ENCODE measurements at places on chromosomes 1 and 21.

DNA sequence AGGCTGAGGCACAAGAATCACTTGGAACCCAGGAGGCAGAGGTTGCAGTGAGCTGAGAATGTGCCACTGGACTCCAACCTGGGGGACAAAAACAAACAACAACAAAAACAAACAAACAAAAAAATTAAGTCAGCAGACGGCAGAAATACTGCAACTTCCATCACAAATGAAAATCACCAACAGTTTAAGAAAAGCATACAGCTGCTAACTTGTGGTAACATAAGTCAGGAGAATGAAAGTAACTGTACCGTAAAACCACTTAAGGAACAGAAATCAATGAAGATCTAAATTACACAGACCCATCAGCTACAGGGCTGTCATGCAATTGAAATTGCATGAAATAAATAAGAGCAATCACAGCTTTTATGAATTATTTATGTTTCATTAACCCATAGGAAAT is 25.0 kb downstream of the MCOLN2 start:
- DNase-seq: no peak

DNA sequence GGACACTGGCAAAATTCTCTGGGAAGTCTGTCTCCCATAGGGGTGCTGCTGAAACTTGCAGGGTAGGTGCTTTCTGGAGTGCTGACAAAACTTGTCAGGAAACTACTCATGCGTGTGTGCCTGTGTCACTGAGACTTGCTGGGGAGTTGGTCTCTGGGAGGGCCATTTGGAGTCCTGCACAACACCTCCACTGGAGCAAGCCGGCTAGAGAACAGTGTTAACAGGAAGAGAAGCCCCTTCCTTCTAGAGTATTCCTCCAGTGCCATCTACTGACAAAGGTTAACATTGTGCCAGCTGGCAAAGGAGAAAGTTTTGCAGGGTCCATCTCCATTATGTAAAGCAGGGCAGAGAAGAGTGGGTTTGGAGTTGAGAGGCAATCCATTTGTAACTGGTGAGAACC is 30.0 kb downstream of the ZMYM4 start:
- DNase-seq: no peak

DNA sequence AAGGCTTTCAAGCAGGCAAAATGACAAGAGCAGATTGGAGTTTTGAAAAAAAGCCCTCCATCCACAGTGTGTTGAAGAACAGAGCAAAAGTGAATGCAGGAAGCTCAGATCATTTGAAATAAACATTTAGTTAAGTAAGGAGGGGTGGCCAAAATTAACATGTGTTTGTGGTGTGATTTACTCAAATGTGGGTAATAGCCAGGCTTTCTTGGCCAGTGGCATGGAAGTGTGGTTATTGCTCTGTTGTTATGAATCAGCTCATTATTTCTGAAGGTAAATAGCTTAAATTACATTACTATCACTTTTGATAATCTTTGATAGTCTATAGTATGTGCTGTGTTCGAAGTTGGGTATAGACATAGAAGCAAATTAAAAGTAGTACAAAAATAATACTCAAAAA is 485.9 kb downstream of the LMO4 start:
- no peak for DNase-seq

GRCh38 chr1:56788102-56788501 is 31.1 kb downstream of the FYB2 start:
- no peak for DNase-seq

GRCh38 chr1:203360547-203361185 is 9.7 kb upstream of the FMOD start:
- DNase-seq: no peak

GRCh38 chr1:213772128-213773063 is 215.4 kb upstream of the PROX1 start:
- DNase-seq: no peak

DNA sequence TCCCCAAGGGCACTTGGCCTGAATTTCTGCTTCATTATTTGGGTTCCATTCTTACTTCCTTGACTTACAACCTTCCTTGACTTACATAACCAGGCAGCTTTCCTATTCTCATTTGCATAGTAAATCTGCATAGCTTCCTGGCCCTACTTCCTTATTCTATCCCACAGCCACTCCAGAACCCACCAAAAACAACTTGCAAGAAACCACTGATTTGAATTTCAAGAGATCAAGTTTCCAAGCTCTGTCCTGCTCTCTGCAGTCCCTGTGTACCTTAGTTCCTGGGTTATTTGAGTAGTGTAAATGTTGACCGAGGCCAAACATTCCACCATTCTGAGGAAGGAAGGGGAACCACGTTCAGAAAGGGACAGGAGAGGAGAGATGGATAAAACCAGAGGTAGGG is 603.3 kb downstream of the PTPRC start:
- no peak for DNase-seq

GRCh38 chr1:11706292-11706691 is 14.8 kb downstream of the DRAXIN start:
- DNase-seq: no peak

DNA sequence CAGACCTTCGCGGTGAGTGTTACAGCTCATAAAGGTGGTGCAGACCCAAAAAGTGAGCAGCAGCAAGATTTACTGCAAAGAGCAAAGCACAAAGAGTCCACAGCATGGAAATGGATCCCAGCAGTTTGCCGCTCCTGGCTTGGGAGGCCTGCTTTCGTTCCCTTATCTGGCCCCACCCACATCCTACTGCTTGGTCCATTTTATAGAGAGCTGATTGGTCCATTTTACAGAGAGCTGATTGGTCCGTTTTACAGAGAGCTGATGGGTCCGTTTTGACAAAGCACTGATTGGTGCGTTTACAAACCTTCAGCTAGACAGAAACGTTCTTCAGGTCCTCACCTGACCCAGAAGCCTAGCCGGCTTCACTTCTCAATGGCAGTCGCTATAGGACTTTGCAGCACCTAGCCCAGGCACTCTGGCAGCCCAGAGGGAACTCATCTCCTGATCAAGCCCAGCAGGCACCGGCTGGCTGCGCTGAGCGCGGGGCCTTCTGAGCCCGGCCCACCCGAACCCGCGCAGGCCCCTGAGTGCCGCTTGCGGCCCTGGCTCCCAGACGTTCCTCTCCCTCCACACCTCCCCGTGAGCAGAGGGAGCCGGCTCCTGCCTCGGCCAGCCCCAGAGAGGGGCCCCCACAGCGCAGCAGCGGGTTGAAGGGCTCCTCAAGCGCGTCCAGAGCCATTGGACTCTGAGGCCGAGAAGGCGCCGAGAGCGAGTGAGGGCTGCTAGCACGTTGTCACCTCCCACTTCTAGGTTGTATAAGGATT is 200.3 kb downstream of the LMO4 start:
- DNase-seq: no peak

GRCh38 chr1:53754484-53755312 is 15.7 kb upstream of the GLIS1 start:
- no peak for DNase-seq

GRCh38 chr1:192087334-192087733 is 70.9 kb upstream of the RGS18 start:
- no peak for DNase-seq

DNA sequence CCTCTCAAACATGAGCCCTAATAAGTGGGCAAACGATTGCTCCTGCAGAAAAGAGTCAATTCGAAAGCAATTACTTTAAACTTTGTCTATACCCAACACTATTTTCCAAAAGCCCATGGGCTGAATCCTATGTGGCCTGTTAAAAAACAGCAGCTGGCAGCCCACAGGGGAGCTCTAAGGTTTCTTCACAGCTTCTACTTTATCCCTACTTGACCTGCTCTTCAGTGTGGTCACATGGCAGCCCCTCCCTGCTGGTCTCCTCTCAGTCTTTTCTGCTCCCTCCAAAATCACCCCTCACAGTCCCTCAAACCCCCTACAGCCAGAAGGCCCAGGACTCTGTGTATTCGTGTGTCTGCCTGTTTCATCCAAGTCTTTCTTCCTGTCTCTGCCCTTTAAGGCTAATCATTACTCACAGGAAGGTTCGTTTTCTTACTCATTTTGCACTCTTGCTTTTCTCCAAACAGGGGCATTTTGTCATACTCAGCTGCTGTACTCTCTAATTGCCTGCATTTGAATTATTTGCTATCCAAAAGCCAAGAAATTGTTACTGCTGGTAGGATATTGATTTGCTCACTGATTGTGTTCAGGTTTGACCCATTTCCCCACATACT is 62.4 kb upstream of the FAM3B start:
- no peak for DNase-seq

GRCh38 chr1:1915911-1916840 is 1.1 kb downstream of the CALML6 start:
- no peak for DNase-seq

GRCh38 chr1:109306832-109307273 is at the start of gene MYBPHL:
Gene MYBPHL, minus strand, starts transcription at chr1:109307011. Its CDS starts 20 bp downstream, at chr1:109306991.
- DNase-seq: no peak

DNA sequence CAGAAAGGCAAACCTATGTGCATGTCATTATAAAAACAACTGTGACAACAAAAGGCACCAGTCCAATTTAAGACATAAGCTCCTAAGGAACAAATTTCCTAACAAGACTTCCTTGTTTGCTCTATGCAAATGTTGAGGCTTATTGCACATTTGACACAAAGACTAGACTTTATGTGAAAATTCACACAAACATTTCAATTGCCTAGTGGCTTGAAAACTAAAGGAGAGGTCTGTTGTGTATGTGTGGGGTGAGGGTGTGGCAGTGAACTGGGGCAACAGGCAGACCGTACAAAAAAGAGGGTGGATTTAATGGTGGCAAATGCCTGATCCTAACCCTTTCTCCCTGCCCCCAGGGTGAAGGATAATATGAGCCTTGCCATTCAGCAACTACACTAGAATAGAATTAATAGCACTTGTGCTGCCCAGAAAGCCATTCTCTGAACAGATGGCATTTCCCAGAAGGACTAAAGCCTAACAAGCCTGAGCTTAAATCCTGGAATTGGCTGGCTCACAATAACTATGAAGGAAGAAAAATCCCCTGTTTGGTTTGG is 73.9 kb downstream of the GLUL start:
- DNase-seq: no peak

- DNase-seq: peak; percentile 74
These were observed 28.0 kb upstream of the RNF2 start for GRCh38 chr1:185017338-185017737.

DNA sequence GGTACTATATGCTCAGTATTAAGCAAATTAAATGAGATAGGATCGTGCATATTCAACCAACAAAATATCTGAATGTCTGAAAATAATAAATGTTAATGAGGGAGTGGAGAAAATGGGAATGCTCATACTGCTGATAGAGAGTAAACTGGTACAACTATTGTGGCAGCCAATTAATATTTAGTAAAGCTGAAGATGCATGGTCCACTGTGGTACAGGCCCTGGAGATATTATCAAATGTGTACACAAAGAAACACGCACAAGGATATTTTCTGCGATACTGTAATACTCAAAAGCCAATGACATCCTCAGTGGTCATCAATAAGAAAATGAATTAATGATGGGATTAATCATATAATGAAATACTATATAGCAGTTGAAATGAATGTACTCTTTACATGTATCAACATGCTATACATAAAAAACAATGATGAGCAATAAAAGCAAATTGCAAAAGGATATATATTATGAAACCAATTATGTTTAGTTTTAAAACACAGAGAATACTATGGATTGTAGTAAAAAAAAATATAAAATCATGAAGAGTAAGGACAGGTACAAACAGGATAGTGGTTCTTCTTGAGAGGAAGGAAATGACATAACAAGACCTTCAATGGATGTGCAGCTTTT is 25.0 kb downstream of the MRPL39 start:
- no peak for DNase-seq

DNA sequence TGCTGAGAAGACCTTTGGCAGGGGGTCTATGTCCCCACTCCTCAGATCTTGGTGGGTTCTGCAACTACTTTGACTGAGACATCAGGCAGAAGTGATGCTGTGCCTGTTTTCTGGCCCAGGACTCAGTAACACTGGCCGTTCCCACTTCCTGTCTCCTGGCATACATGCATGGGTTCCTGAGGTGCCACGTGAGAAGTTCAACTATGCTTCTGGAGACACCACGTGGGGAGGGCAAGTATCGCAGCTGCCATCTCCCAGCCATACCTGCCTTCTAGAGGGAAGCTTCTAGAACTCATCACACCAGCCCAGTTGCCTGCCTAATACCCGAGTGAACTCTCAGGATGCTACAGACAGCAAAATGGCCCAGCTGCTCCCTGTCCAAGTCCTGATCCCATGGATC is 65.8 kb downstream of the TRABD2B start:
- DNase-seq: no peak

GRCh38 chr1:166069390-166069789 is 97.4 kb downstream of the FAM78B start:
- no peak for DNase-seq

- DNase-seq: no peak
These were observed 30.9 kb upstream of the RPL11 start for GRCh38 chr1:23660671-23661070.

- no peak for DNase-seq
These were observed 70.2 kb downstream of the NFIA start for GRCh38 chr1:61152469-61153105.

GRCh38 chr1:84620720-84621313 is 46.6 kb upstream of the CTBS start:
- no peak for DNase-seq

- no peak for DNase-seq
These were observed 274.2 kb upstream of the C1orf105 start for GRCh38 chr1:172146141-172146850.

- DNase-seq: no peak
These were observed 9.7 kb downstream of the MACF1 start for GRCh38 chr1:39214021-39214713.

- no peak for DNase-seq
These were observed 458.7 kb upstream of the BRINP3 start for GRCh38 chr1:190936337-190936736.

DNA sequence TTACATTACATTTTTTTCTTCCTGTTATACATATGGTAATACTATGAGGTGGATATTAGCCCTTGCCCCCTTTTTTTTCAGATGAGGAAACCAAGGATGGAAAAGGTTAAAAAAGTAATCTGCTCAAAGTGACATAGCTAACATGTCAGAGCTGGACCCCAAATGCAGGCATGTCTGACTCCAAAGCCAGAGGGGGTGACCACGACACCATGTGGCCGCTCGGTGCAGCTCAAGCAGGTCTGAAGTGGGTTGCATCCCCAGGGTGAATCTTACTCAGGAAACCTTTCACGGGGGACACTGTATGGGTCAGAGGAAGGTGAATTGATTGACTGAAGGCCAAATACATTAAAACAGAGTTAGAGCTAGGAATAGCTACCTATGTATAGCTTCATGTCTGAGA is 34.8 kb downstream of the CD34 start:
- no peak for DNase-seq

DNA sequence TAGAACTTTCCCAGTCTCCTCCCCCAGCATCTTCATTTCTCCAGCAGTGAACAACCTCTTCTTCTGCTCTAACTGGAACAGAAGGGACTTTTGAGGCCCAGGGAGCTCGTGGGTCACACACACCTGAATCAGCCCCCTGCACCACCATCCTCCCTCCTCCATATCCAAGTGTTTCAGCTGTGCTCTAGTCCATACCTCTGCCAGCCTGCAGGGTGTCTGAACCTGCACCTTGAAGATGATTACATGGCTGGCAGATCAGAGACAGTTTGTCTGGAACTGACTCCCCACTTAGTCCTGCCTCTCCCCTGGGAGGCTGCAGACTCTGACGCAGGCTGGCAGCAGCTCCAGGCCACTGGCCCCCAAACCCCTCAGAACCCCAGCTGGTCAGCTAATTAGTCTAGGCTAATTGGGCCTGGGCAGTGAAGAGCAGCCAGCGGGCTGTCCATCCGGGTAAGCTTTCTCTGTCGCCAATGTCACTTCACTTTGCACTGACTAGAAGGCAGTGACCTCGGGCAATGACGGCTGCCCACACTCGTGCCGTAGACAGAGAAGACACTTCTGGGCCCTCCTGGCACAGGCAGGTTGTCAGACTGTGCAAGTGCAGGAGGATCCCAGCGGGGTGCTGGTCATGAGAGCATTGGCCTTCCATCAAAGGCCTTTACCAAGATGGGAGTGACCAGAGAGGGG is 12.2 kb downstream of the CAMK1G start:
- DNase-seq: no peak

All from GM04503 (cell line).